Activated CD4-positive, alpha-beta T cell treated with anti-CD3 and anti-CD28 coated beads, Interleukin-2, amount 50 U/mL, for 4 hours (primary cell): ENCODE measurements at places on chromosomes 1 and 21.

DNA sequence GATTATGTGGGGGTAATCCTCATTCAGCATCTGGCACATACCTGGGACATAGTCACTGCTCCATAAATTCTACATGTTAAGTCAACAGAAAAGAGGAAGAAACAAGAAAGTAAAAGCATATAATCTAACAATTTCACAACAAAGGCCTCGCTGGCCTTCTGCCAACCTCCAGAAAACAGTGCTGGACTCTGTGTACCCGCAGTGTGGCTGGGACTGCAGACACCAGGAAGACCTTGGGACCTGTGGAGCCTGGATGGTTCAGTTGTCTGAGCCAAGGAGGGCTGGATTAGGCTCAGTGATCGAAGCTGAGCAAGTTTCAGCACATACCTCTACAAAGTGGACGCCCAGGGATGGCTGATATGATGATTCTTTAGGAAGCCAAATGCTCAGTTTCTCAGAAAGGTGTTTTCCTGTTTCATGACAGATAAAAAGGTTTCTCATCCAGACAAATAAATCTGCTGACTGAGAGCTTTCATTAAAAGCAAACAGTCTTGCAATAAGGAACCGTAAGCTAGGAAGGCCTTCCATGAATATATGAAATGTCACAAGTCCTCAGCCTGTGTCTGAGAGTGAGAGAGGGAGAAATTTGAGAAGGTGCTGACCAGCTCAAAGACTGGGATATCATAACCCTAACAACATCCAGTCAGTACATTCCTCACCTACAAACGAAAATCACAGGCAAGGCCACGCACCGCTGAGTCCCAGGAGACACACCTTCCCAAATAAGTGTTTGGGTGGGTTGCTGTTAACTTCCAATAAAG lies 48.4 kb downstream of the CAPZB start:
- DNase-seq, result no peak

- DNase-seq, result no peak
Observed at GRCh38 chr1:200233393-200233792, 176.4 kb downstream of the ZNF281 start.

- DNase-seq, result no peak
Observed at GRCh38 chr21:36706951-36707762, 8.2 kb downstream of the SIM2 start.

- DNase-seq, result no peak
Observed at GRCh38 chr21:35381743-35382310, 332.7 kb upstream of the RUNX1 start.

DNA sequence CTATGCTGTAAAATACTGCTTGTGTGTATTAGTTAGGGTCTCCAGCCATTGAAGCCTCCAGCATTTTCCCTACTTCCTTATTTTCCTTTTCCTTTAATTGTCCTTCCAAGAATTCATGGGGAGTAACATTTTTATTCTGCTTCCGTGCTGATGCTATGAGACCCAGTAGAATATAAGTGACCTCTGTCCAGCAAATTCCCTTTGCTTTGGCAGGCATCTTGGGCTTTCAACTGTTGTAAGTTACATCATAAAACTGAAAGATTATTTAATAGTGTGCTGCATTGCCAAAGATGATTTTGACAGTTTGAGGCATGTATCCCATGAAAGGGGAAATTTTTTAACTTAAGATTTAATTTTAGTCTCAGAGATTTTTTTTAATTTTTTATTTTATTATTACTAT lies 48.1 kb upstream of the B3GALT2 start:
- no peak for DNase-seq

GRCh38 chr1:47235241-47235681 lies 3.2 kb upstream of the TAL1 start:
- DNase-seq, result no peak

- no peak for DNase-seq
Observed at GRCh38 chr1:18112611-18113010, 5.0 kb downstream of the IGSF21 start.

DNA sequence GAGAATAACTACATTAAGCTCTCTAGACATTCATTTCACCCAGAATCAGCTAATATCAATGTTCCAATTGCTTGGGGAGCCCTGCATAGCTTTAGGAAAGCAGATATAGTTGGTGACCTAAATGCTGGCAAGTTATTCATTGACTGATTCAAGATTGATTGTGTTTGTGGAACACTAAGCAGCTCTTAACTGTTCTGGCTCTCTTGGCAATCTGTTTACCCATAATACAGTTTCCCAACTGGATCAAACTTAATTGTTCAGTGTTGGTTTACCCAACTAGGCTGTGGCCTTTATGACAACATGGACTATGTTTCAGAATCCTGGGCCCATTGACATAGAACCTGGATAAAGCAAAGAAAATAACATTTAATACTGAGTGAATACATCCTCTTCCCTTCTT lies 83.7 kb downstream of the NRDC start:
- no peak for DNase-seq
